ENCODE measurements at places on chromosomes 7 and 10. TPM values are rescaled to one million over a fixed set of nuclear protein-coding genes. Genes with fewer than 3 reads are reported as not detected.

DNA sequence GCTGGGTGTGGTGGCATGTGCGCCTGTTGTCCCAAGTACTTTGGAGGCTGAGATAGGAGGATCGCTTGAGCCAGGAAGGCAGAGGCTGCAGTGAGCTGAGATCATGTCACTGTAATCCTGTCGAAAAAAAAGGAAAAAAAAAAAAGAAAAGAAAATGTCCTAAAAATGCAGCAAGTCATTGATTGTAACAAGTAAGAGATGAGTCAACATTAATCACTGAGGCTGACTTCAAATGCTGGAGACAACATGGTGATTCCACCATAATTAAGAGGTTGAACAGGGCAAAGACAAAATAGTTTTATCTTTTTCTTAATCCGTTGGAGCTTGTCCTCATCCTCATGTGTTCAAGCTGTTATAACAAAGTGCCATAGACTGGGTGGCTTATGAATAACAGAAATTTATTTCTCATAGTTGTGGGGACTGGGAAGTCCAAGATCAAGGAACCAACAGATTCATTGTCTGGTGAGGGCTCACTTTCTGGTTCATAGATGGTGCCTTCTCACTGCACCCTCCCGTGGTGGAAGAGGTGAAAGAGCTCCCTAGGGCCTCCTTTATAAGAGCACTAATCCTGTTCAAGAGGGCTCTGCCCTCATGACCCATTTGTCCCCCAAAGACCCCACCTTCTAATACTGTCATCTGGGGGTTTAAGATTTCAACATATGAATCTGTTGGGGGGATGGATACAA, 60.3 kb downstream of the TBXAS1 start:
- no peak for DNase-seq
- no peak overlapping the region for H3K4me3 ChIP-seq
- no peaks in the 10 kb centered on the region for H3K27me3 ChIP-seq
- H3K36me3 ChIP-seq, result no peaks in the 10 kb centered on the region
- H3K4me1 ChIP-seq, result peaks cover 6% of the 10 kb centered on the region
- H3K27ac ChIP-seq, result no peak overlapping the region

- H3K36me3 ChIP-seq, result no peaks in the 10 kb centered on the region
- no peak overlapping the region for H3K4me3 ChIP-seq
- no peaks in the 10 kb centered on the region for H3K27me3 ChIP-seq
- H3K27ac ChIP-seq, result no peak overlapping the region
- no peak for DNase-seq
Observed at GRCh38 chr7:78607099-78607498, 808.5 kb downstream of the PHTF2 start.

- H3K4me3 ChIP-seq, result no peak overlapping the region
- no peaks in the 10 kb centered on the region for H3K4me1 ChIP-seq
- no peak overlapping the region for H3K27ac ChIP-seq
- H3K27me3 ChIP-seq, result no peaks in the 10 kb centered on the region
- DNase-seq, result no peak
Observed at GRCh38 chr10:60175441-60175971, 214.2 kb downstream of the ANK3 start.

DNA sequence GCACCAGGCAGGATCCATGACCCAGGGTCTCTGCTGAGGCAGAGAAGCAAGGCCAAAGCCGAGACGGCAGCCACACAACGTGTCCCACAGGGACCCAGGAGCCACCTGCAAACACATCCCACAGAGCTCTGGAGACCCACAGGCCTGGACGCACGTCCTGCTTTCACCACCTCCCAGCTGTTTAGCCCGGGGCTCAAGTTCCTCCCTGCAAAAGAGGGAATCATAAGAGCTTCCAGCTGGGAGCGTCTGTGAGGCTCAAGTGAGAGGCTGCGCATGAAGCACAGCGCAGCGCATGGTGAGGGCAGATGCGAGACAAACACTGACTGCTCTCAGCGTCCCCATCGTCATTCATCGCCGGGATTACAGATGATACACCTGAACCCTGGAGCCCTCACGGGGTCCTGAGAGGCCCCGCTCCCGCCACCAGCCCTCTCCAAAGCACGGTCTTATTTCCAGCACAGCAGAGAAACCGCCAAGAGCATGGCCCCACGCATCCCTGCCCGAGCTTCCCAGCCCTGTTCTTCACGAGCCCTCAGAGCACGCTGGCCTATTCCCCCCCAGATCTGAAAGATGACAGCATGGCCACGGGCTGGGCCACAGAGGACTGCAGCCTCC, 88.7 kb downstream of the MAD1L1 start:
- no peaks in the 10 kb centered on the region for H3K36me3 ChIP-seq
- DNase-seq, result no peak
- H3K4me1 ChIP-seq, result no peaks in the 10 kb centered on the region
- H3K27ac ChIP-seq, result no peak overlapping the region

GRCh38 chr7:52917982-52918578, 117.4 kb upstream of the POM121L12 start:
- no peak for DNase-seq
- no peak overlapping the region for H3K4me3 ChIP-seq
- no peaks in the 10 kb centered on the region for H3K4me1 ChIP-seq
- no peaks in the 10 kb centered on the region for H3K36me3 ChIP-seq

- peaks cover 6% of the 10 kb centered on the region for H3K36me3 ChIP-seq
- no peak for DNase-seq
- no peak overlapping the region for H3K4me3 ChIP-seq
Observed at GRCh38 chr7:55996856-55997500, 32.6 kb downstream of the NIPSNAP2 start.

DNA sequence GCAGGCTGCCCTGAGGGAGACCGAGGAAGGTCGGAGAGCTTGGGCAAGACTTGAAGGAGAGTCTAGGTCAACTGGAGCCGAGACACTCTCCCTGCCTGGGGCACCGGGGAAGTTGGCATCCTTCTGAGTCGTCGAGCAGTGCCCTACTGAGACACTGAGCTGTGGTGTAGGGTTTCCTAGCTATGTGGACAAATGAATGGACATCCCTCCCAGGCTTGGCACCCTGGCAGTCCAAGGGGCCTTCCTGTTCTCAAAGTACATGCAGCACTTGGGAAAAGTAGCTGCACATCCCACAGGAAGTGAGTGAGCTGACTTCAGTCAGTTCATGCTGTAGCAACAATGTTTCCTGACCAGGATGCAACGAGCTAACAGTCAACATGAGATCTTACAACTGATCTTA, 57.2 kb upstream of the INPP5A start:
- no peak overlapping the region for H3K4me3 ChIP-seq
- H3K27me3 ChIP-seq, result peaks cover 20% of the 10 kb centered on the region

DNA sequence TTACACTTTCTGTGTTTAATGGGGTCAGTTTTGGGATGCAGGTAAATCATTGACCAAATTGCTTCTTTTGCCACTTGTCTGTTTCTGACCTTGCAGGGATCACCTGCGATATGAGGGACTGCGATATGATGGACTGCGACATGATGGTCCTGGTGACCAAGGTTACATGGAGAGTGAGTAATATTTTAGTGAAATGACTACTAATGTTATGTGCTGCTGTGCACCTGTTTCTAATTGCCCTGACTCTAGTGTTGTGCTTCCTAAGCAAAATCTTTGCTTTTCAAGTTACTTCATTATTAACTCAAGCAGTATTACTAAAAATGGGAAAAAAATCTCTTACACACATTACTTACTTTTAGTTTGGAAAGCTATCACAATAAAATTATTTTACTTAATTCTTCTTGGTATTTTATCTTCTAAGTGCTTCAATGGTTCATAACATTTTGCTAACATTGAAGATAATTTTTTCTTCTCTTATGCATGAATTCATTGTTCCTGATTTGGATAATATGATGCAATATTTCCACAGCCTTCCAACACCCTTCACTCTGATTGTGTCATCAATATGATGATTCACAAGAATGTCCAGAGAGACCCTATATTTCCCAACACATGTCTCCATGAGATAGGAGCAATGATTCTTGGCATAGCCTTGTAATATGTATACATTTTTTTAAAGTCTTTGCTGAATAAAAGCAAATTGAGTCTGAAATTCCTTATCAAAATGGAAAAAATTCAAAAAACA, 306.2 kb upstream of the AKR1E2 start:
- no peaks in the 10 kb centered on the region for H3K36me3 ChIP-seq
- no peak for DNase-seq
- no peak overlapping the region for H3K27ac ChIP-seq
- peaks cover 18% of the 10 kb centered on the region for H3K27me3 ChIP-seq
- peaks cover 4% of the 10 kb centered on the region for H3K4me1 ChIP-seq

GRCh38 chr7:151426441-151426903, 13.5 kb downstream of the CRYGN start:
- H3K4me3 ChIP-seq, result no peak overlapping the region
- H3K27me3 ChIP-seq, result no peaks in the 10 kb centered on the region
- DNase-seq, result no peak
- H3K36me3 ChIP-seq, result peaks cover 1% of the 10 kb centered on the region
- H3K4me1 ChIP-seq, result peaks cover 34% of the 10 kb centered on the region

GRCh38 chr10:100904917-100905316, 7.8 kb upstream of the SLF2 start:
- no peak for DNase-seq
- H3K36me3 ChIP-seq, result no peaks in the 10 kb centered on the region
- H3K27me3 ChIP-seq, result peaks cover 14% of the 10 kb centered on the region
- H3K27ac ChIP-seq, result no peak overlapping the region
- no peak overlapping the region for H3K4me3 ChIP-seq
- peaks cover 6% of the 10 kb centered on the region for H3K4me1 ChIP-seq

DNA sequence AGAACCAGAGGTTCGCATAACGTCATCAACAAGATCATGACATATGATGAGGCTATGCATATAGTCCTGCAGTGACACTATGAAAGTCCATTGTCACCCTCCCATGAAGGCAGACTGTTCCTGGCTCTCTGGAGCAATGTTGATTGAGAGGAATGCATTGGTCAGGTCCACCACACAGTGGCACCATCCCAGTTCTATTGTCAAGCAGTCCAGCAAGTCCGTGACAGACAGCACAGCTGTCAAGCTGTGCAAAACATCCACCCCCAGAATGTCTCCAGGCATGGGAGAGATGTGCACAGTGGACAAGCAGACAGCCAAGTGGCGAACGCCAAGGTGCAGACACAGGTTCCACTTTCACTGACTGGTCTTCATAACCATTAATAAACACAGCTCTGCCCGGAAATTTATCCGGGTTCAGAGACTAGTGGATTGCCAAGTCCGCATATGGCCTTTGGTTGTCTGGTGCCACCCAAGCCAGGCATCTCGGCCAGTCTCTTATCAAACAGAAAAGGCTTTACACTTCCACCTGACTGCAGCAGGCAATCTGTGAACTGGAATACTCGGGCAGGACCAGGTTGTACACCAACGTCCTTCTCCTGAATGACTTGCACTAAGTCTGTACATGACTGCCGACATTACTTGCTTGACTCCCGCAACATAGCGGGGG, 7.2 kb downstream of the RNF133 start:
- DNase-seq, result no peak
- H3K4me3 ChIP-seq, result no peak overlapping the region
- no peak overlapping the region for H3K27ac ChIP-seq
- H3K27me3 ChIP-seq, result no peaks in the 10 kb centered on the region
- H3K36me3 ChIP-seq, result peaks cover 4% of the 10 kb centered on the region

DNA sequence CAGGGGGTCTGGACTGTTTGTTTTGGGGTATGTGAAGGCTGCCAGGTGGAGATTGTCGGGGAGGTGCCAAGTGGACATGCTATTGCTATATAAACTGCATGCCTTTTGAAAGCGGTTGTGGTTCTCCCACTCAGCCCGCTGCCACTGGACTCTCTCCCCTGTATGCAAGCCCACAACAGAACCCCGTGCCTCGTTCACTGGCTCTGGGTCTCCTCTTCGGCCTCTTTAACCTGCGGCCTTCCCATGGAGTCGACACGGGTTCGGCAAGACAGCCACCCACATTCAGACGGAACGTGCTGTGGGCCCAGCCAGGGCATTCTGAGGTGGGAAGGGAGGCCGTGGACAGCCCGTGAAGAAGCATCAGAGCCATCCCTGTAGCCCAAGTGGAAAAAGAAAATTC, 50.3 kb downstream of the SVIL start:
- H3K27ac ChIP-seq, result no peak overlapping the region
- DNase-seq, result no peak
- no peak overlapping the region for H3K4me3 ChIP-seq
- H3K27me3 ChIP-seq, result no peaks in the 10 kb centered on the region
- H3K4me1 ChIP-seq, result peaks cover 24% of the 10 kb centered on the region
- no peaks in the 10 kb centered on the region for H3K36me3 ChIP-seq

GRCh38 chr7:158030566-158030965, 557.1 kb downstream of the PTPRN2 start:
- H3K4me3 ChIP-seq, result no peak overlapping the region
- H3K27ac ChIP-seq, result no peak overlapping the region
- DNase-seq, result no peak
- H3K4me1 ChIP-seq, result no peaks in the 10 kb centered on the region
- peaks cover 5% of the 10 kb centered on the region for H3K27me3 ChIP-seq

GRCh38 chr7:103343758-103344452, 662 bp downstream of the DNAJC2 start:
- H3K27me3 ChIP-seq, result no peaks in the 10 kb centered on the region
- H3K4me3 ChIP-seq, result peak overlapping the region; percentile 83
- peaks cover 19% of the 10 kb centered on the region for H3K36me3 ChIP-seq
- peak overlapping the region; percentile 98 for H3K27ac ChIP-seq

GRCh38 chr7:45203936-45204445, 46.4 kb downstream of the RAMP3 start:
- H3K4me3 ChIP-seq, result peak overlapping the region; percentile 59
- H3K27ac ChIP-seq, result peak overlapping the region; percentile 59
- H3K36me3 ChIP-seq, result no peaks in the 10 kb centered on the region
- H3K4me1 ChIP-seq, result peaks cover 44% of the 10 kb centered on the region

DNA sequence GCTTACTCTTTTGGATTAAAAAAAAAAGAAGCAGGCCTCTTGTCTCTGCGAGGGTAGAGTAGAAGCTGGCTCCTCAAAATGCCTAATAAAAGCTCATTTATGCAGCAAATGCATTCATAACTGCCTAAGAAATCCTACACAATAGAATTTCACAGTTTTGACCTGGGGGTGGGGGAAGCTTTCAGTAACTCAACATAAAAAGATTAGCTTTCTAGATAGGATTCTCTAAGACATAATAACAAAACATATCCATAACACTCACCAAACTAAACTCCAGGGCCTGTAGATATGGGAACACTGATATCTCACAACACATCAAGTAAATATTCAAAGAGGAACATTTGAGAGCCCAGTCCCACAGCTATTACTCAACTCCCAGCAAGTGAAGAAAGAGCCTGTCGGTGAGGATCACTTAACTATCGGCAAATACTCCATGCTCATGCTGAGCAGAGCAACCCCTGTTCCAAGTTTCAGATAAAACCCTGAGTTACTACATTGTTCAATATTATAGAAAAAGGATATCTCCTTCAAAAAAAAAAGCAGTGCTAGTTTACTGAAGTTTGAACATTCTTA, 88.1 kb downstream of the COBL start:
- peaks cover 9% of the 10 kb centered on the region for H3K27me3 ChIP-seq
- no peak for DNase-seq

GRCh38 chr7:142943706-142944268, 4.5 kb downstream of the LLCFC1 start:
- no peaks in the 10 kb centered on the region for H3K4me1 ChIP-seq
- H3K36me3 ChIP-seq, result no peaks in the 10 kb centered on the region
- DNase-seq, result no peak
- H3K27me3 ChIP-seq, result no peaks in the 10 kb centered on the region

FOXI2 gene
- not detected for total RNA-seq

GHRHR gene
- total RNA-seq, result not detected

MSANTD7 gene
- total RNA-seq, result 19.8 TPM

CPVL gene
- not detected for total RNA-seq

CALHM3 gene
- not detected for total RNA-seq

DLX5 gene
- not detected for total RNA-seq

IRF5 gene
- total RNA-seq, result 30.3 TPM

CEP55 gene
- 55.8 TPM for total RNA-seq

DNAJC12 gene
- 36.4 TPM for total RNA-seq

XRCC2 gene
- 16.6 TPM for total RNA-seq

ITGB8 gene
- not detected for total RNA-seq

LZTS2 gene
- 14.1 TPM for total RNA-seq

JCAD gene
- total RNA-seq, result 0.29 TPM

NANOS1 gene
- total RNA-seq, result 0.31 TPM

NPFFR1 gene
- 0.02 TPM for total RNA-seq

SAMD8 gene
- 24.3 TPM for total RNA-seq

All from activated T-cell treated with anti-CD3 and anti-CD28 coated beads, Interleukin-2, amount 50 U/mL, for 72 hours (primary cell).